ENCODE measurements at places on chromosomes 11 and 22. TPM values are rescaled to one million over a fixed set of nuclear protein-coding genes. Genes with fewer than 3 reads are reported as not detected.
A peak's percentile ranks its signal among the peaks of the same experiment; 100 is the strongest.

Gene KDM2A
- 67.2 TPM for total RNA-seq

Gene PRDM11
- 11.3 TPM for total RNA-seq

Gene RIMBP3B
- 0.09 TPM for total RNA-seq

Gene SART1
- 60.2 TPM for total RNA-seq

GRCh38 chr11:101127197-101127698 is 2.4 kb downstream of the PGR start:
- DNase-seq = peak; percentile 52

DNA sequence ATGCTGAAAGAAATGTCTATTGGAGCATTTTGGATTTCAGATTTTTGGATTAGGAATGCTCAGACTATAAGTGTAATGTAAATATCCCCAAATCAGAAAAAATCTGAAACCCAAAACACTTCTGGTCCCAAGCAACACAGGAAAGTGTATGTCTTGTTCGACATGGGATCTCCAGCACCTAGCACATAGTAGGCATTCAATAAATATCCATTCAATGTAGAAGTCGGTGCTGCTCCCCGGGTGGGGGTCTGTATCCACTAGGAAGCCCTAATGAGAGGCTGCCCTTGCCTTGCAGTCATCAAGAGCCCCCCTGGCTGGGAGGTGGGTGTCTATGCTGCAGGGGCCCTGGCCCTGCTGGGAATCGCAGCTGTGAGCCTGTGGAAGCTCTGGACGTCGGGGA is 11.4 kb downstream of the SYT12 start:
- no peak for DNase-seq

GRCh38 chr11:34616830-34617504 is 3.9 kb upstream of the EHF start:
- DNase-seq = no peak

DNA sequence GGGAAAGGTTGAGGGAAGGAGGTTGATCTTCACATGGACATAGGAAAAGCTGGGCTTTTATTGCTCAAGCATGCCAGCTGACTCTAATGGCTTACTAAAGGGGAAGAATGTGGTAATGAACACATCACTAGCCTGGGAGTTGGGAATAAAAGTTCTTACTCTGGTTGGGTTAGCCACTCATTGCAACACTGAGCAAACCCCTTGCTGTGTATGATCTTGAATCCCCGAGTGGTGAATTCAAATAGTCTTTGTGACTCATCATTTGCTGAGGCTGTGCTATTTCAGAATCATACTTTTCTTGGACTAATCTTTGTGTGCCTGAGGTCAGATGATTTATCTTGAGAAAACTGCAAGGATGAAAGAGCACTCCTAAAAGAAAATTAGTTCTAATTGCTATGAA is 304.1 kb upstream of the ANO5 start:
- no peak for DNase-seq

GRCh38 chr11:70746351-70746750 is 348.0 kb downstream of the CTTN start:
- no peak for DNase-seq

GRCh38 chr11:3160252-3161031 is 4.7 kb downstream of the OSBPL5 start:
- peak; percentile 86 for DNase-seq

- peak; percentile 62 for DNase-seq
These were observed 5.8 kb upstream of the GCAT start for GRCh38 chr22:37801946-37802309.

DNA sequence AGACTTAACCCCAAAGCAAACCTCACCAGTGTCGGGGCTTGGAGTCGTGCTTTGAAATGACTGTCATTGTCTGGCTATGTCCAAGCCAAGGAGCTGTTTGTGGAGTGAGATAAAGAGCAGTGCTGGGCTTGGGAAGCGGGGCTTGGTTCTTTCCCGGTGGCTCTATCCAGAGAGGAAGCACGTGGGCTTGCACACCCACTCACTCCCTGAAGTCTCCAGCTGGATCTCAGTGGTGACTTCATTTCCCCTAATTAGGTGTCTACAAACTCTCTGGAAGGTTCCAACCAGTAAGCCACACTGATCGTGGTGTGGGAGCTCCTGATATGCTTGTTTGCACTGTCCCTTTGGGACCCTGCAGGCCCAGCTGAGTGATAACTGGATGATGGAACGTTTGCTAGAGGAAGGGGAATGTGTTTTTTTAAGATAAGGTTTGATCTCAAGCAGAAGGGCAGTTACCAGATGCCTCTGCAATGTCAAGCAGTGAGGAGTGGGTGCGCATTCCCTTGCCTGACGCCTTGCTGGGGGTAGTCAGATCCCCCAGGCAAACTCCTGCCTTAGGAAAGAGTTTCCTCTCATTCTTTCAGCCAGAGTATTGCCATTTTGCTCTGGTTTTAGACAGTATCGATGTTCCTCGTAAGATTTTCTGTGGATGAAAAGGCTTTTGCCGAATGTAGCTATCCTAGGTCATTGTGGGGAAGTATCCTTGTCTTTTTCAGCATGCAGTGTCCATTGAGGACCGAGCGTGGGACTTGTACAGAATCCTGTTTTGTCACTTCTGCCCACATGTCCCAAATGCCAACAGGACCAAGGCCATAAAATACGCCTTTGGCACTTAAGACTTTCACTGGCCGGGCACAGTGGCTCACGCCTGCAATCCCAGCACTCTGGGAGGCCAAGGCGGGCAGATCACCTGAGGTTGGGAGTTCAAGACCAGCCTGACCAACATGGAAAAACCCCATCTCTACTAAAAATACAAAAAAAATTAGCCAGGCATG is 90.9 kb downstream of the MICAL2 start:
- no peak for DNase-seq

DNA sequence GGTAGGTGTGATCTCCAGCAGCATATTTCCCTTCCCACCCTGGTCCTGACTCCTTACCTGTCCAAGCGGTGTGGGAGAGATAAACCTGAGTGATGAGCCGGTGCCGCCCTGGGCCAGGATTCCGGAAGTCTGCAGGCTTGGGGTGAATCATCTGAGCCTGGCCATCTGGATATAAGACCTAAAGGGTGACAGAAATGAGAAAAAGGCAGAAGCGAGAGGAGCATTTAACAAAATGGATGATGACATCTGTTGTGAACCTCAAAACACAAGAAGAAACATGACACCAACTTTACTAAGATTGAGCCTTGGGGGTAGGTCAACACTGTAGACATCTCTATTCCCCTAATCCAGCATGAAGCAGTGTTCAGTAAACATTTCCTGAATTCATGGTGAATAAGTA is 62.8 kb downstream of the AAMDC start:
- DNase-seq = no peak

GRCh38 chr11:115198321-115198741 is 305.9 kb downstream of the CADM1 start:
- no peak for DNase-seq

All from mucosa of descending colon (tissue), 3 donors.